Brain pericyte (primary cell): ENCODE measurements at places on chromosomes 2 and 18.

GRCh38 chr18:28065793-28066186 is 111.1 kb downstream of the CDH2 start:
- no peak for DNase-seq

- DNase-seq, result no peak
Measured at GRCh38 chr2:53750041-53750768, 17.4 kb upstream of the CHAC2 start.

- DNase-seq, result peak; percentile 41
Measured at GRCh38 chr2:189613077-189613636, 32.6 kb upstream of the SLC40A1 start.

DNA sequence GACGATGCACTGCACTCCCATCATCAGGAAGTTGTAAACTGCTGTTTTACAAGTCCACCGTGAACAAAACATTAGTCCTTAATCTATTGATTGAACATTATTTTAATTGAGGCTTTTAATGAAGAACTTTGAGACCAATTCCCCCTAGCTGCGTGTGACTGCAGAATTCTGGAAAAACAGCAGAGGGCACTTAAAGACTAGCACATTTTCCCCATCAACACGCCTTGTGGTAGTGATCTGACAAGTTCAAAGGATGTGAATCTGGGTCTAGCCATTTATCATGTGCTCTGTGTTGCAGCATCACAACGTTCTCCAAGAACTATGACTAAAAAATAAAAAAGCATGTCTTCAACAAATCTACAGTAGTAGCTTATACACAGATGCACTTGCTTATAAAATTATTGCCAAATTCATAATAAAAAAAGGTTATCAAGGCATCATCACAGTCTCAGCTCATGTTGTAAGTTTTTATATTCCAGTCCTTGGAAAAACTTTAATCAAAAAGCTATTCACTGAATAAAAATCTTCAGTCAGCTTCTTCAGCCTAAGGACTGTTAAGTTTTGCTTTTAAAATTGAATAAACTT is 35.8 kb downstream of the SKOR2 start:
- DNase-seq, result no peak

DNA sequence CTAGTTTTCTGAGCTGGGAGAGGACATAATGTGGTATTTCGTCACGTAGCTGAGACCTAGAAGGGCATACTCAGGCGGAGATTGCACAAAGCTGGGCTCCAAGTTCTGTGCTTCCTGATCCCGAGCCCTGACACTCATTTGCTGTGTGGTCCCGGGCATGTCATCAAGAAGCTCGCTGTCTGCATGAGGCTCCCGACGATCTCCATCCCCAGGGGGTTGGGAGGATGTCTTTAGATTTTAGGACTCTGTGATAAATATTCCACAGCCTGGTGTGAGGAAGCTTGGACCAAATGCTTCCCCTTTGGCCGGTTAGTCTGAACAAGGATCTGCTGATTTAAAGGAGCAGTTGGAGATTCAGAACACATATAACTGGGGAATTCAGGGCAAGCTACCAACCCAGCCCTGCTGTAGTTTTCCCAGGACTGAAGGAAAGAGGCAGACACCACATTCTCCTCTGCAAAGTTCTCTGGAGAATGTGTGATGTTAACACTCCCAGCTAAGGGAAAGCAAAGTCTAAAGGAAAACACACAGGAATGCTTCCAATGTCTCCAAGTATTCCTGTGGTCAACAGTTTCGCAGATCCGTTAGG is 2.3 kb downstream of the KCNE4 start:
- no peak for DNase-seq

DNA sequence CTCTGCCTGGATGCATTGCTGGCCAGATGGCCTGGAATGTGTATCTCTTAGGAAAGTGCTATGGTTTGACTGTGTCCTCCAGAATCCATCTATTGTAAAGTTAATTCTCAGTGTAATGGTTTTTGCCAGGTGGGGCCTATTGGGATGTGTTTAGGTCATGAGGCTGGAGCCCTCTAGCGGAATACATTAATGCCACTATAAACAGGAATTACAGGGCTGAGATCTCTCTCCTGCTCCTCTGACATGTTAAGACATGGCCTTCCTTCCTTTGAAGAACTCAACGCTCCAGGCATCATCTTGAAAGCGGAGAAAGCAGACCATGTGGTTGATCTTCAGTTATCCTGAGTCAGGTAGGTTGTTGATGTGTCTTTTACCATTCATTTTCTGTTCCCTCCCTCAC is 276.4 kb downstream of the RPIA start:
- no peak for DNase-seq

DNA sequence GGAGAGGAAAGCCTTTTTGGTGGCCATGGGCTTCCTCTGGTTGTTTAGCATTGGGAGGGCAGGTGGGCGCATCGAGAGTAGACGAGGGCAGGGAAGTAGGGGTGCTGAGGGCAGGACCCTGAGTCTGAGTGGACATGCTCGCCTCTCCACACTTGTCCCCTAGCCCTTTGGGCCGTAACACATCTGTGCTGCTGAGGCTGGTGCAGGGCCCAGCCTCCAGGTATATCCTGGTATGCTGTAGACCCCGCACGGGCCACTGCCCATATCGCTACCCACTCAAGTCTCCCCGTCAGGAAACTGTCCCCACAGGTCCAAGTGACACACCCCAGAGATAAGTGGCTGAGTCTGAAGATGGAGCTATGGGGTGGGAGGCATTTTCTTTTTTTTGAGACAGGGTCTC is 13.7 kb upstream of the CCDC74B start:
- no peak for DNase-seq

GRCh38 chr18:24754583-24755253 is 294.3 kb downstream of the HRH4 start:
- DNase-seq, result no peak
